ENCODE measurements at places on chromosomes 7 and 10. TPM values are rescaled to one million over a fixed set of nuclear protein-coding genes. Genes with fewer than 3 reads are reported as not detected.

DNA sequence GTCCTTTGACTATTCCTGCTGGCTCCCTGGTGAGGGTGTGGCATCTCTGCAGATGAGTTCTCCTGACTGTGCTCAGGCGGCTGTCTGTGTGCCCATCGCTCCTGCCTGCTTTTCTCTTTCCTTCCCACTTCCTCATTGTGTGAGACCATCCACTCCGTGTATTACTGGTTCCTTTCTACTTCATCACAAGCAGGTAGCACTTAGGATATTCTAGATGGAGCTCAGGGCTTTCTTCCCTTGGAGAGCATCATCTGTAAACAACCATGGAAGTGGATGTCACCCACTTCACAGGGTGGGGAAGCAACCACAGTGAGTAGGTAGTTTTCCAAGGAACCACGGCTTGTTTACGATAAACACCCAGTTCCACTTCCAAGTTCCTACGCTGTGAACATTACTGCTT lies 15.7 kb downstream of the DNAJB6 start:
- DNase-seq, result peak; percentile 15

Gene LRIT1
- not detected for total RNA-seq

DNA sequence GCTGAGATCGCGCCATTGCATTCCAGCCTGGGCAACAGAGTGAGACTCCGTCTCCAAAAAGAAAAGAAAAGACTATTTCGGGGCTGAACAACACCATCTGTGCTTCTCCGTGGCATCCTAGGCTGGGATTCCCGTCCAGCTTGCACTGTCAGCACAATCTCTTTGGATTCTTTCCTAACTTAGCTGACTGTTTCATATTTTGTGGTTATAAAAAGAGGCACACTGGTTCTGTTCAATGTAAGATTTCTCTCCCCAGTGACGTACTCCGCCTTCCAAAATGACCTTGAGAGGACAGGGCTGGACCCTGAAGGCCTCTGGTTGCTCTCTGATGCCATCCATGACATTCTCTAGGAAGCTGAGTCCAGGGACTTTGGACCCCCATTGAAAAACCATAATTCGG lies 8.8 kb downstream of the ZNHIT1 start:
- DNase-seq, result no peak

DNA sequence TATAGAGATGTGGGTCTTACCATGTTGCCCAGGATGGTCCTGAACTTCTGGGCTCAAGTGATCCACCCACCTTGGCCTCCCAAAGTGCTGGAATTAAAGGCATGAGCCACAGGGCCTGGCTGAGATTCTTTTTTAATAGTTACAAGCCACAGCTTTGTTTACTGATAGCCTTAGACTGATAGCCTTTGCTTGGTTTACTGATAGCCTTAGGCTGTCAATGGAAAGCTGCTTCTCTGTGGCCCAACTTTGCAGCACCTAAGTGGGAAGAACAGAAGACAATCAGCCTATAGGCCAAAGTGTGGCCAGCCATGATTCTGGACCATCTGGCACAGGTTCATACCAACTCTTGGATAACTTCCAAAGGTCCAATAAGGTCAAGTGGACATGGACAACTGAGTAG lies 24.1 kb upstream of the CDCA7L start:
- DNase-seq, result no peak

Gene DENND10
- 45.4 TPM for total RNA-seq

DNA sequence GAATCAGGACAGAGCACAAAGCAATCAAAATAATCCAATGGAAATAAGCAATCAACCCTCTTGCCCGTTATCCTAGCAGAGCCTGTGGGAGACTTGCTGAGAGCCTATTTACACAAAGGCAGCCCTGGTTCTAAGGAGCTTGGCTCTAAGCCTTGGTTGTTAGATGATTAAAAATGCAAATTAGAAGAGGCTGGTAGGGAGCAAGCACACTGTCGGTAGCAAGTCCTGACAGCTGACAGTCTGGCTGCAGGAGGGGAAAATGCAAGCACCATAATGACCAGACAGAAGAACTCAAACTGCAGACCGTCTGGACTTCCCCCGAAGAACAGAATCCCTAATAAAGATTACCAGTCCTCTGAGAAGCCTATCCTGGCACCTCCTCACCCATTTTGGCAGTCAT lies 131.8 kb upstream of the CTTNBP2 start:
- no peak for DNase-seq

Gene PON1
- total RNA-seq, result not detected

GRCh38 chr7:79046061-79046460 lies 407.4 kb downstream of the MAGI2 start:
- DNase-seq, result no peak

Gene CDHR3
- total RNA-seq, result not detected

- no peak for DNase-seq
These were observed 52.8 kb downstream of the EGFR start for GRCh38 chr7:55071411-55072175.

DNA sequence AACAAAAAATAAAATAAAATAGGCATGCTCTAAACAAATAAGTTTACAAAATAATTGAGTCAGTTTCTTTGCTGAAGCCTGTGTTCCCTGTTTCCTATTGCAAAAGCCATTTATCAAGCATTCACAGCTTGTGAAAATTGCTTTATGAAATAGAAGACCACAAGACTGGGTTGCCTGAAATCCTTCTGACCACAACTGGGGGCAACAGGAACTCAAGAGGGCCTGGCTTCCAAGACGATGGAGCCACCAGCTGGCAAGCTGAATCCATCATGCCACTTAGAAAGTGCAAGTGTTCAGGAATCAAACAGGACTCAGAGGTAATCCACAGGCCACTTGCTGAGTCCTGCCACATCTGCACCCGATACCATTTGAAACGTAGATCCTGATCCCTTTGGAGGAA lies 752 bp upstream of the ABCA13 start:
- DNase-seq, result no peak

Gene DIP2C
- 19.1 TPM for total RNA-seq

Gene SSC4D
- total RNA-seq, result not detected

GRCh38 chr10:65491799-65492198 lies 1434.0 kb upstream of the LRRTM3 start:
- no peak for DNase-seq

Gene ADRB1
- 0.66 TPM for total RNA-seq

Gene KIF5B
- 149 TPM for total RNA-seq

- no peak for DNase-seq
These were observed 18.5 kb downstream of the MYH16 start for GRCh38 chr7:99290980-99291607.

DNA sequence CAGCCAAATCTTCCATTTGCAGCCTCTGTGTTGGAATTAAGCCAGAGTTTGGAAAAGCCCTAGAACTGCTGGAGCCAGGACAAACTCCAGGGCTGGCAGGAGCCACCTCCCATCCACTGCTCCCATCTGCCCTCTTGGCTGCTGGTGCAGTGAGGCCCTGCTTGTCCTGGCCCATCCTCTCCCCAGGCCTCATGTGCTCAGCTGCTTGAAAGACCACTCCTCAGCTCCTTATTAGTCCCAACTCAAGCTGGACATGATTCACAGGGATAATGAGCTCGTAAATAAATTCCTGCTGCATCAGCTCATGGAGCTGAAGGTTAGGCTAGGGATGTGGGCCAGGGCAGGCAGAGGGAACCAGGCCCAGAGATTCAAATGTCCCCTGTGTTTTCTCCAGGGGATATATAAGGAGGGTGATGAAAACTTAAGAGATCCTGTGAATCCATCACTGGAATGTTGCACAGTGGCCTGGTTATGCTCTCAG lies 282.8 kb downstream of the RPS24 start:
- DNase-seq, result no peak

DNA sequence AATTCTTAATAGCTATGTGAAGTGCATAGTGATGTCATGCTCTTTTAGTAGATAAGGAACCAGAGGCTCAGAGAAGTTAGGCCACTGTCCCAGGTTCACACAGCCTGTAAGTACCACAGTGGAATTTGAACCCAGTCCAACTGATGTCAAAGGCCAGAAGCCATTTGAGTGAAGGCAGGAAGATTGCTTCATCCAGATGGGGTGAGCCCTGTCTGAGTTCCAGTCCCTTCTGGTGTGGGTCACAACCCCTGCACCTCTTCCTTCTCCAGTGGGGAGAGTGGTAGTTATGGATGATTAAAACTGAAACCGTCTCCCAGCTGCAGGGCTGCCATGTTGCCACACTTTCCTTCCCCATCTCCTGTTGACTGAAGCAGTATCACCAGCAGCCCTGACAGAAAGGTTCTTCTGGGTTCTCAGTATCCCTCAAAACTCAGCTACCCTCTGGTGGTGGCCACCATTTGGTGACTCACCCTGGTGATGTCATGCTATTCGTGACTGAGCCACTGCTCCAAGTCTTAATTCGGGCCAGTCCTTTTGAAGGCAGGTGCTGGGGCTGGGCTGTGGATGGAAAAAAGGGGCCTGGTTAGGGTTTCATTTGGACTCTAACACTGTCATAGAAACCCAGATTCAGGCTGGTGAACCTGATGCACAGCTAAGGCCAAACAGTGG lies 1.5 kb upstream of the C10orf95 start:
- DNase-seq, result no peak

DNA sequence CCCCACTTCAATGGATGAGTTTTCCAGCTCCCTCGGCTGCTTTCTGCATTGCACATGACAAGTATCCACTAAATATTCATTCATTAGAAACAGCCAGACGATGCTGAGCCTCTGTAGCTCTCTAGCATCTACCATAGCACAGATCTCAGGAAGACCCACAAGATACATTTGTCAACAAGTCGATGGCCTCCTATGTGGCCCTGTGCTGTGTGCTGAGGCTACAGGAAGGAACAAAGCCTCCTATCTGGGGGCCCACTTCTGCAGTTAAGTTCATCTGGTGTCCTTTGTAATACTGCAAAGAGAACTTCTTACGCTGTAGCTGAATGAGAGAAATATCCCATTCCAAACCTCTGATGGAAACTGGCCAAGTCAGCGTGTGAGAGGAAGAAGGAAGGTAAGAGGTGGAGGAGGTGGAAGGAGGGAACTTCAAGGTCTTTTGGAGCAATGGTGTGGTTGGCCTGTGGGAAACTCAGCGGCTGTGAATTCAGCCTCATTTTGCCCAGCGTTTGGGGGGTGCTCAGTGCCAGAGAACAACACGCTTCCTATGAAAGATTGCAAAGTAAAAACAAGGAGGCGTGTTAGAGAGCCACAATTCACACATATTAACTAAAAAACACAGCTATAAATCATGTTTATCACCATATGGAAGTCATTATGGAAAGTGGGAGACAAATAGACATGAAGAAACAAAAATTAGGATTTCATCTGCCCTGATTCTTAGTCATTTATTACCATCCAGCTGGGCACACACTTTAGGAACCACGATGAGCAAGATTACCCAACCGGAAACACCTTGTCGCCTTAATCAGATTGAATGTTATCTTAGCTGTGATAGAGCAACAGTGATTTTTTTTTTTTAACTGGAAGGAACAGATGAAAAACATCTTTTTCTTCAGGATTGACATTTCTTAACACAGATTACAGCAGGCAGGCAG lies 62.2 kb upstream of the USP6NL start:
- no peak for DNase-seq

DNA sequence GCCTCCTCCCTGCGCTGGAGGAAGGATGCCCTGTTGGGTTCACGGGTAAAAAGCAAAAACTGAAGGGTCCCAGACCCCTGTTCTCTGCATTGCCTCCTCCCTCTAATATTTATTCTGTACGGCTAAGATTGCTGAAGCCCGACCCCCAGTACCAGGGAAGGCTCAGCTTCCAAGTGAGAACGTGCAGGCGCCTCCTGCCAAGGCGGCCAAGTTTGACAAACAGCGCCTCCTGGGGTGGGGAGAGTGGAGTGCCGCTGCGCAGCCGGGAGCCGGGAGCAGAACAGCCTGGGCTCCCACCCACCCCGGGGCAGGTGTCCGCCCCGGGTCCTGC lies 4.7 kb upstream of the EBF3 start:
- no peak for DNase-seq

DNA sequence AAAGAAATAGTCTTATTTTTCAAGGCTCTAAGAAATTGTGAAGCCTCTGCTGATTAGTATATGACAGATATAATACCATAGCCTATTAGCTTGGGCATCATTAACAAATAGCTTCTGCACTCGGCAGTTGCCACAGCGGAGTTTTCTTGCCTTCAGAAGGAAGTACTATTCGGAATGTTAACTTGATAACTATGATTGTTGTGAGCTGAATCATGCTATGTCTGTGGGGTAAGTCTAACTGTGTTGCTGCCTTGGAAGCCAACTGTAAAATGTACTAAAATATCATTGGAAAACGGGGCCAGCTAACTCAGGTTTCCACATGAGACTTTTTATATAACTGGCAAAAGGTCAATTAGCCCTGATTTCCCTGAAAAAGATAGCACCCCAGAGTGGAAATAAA lies 93.2 kb downstream of the TWIST1 start:
- no peak for DNase-seq

- no peak for DNase-seq
These were observed 160.1 kb downstream of the GLI3 start for GRCh38 chr7:42076870-42077269.

Gene PLEKHS1
- not detected for total RNA-seq

Gene IL6
- total RNA-seq, result not detected

Gene HOXA2
- 0.29 TPM for total RNA-seq

GRCh38 chr10:114397651-114398145 lies 6.6 kb downstream of the AFAP1L2 start:
- DNase-seq, result no peak

- no peak for DNase-seq
These were observed 84.5 kb upstream of the SVIL start for GRCh38 chr10:29719281-29719675.

DNA sequence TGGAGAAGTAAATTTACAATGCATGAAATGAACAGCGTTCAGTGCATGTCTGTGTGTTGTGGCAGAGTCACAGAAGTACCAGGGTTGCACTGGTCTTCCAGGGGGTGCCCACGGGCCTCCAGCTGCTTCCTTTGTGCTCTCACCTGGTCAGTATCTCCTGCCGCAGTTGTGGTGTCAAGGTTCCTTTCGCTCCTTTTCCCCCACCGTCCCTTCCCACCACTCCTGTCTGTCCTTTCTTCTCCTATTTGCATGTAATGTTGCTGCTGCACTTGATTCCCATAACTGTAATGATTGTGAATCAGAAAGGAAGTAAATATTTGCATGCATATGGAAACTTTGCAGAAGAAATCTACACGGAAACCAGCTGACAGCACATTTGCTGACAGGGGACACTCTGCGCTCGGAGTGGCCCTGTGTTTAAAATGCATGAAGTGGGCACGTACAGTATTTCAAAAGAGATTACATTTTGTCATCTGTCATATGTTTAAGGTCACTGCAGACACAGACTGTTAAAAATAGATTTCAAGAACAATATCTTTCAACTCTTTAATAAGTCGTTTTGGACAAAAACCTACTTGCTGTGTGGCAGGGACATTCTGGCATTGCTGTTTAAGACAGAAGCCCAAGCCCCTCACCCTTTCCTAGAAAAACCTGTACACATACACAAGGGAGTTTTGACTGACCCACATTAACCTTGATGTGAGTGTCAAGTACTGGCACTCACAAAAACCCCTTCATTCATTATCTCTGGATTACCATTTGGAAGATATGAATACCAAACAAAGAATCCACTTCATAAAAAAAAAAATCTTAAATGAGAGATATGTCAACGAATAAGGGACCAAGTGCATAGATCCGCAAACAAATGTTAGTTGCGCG lies 336.7 kb upstream of the KLF6 start:
- DNase-seq, result no peak

- no peak for DNase-seq
These were observed 511.2 kb upstream of the KCND2 start for GRCh38 chr7:119761776-119762175.

- no peak for DNase-seq
These were observed 11.0 kb upstream of the GDF10 start for GRCh38 chr10:47288916-47289495.

- DNase-seq, result peak; percentile 56
These were observed 5.0 kb upstream of the PRKAR1B start for GRCh38 chr7:732094-732541.

- peak; percentile 54 for DNase-seq
These were observed 127.2 kb downstream of the SLIT1 start for GRCh38 chr10:97058521-97058920.

Gene CCDC3
- 25.1 TPM for total RNA-seq

GRCh38 chr10:74890460-74890859 lies 64.1 kb downstream of the KAT6B start:
- no peak for DNase-seq

All from gastrocnemius medialis (tissue), 4 donors.